ENCODE measurements at places on chromosomes 2 and 18. TPM values are rescaled to one million over a fixed set of nuclear protein-coding genes. Genes with fewer than 3 reads are reported as not detected.

The REG1B gene
- 3.8 TPM for total RNA-seq

The YIPF4 gene
- total RNA-seq: 37.0 TPM

The ANKRD23 gene
- 6.3 TPM for total RNA-seq

The SP9 gene
- not detected for total RNA-seq

The LCT gene
- total RNA-seq: 0.10 TPM

The TMEM18 gene
- total RNA-seq: 29.3 TPM

The FIGN gene
- not detected for total RNA-seq

The MAP3K19 gene
- not detected for total RNA-seq

The RMDN2 gene
- 3.4 TPM for total RNA-seq

The ARHGAP25 gene
- total RNA-seq: 48.6 TPM

The DLGAP1 gene
- not detected for total RNA-seq

DNA sequence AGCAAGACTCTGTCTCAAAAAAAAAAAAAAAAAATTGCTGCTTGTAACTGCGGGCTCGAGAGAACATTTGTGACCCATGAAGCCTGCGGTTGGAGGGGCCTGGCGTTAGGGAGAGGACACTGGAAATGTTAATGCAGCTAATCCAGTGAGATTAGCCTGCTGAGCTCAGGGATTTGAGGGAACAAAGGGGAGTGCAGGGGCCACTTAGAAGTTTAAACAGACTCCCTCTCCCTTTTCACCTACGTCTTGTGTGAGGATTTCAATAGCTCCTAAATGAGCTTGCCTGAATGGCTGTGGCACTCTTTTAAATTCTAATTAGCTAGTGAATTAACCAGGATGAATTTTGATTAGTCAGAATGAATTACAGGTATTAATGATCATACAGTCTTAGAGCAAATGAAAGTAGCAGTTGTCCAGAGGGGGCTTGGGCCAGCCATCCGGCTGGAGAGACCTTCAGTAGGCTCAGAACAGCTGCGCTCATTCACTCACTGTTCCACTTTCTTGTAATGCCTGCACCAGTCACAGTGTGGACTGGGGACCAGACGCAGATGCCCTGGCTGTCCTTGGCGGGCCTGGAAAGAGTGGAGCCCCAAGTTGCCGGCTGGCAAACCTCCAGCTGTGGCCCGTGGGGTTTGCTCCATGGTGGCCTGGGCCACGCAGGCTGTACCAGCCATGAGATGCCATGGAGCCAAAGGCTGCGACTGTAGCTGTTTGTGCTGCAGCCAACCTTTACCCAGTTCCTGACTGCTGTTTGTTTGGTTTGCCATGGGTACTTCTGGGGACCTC is 20.8 kb downstream of the LDLRAD4 start:
- DNase-seq: no peak

GRCh38 chr18:34772887-34773286 is 62.8 kb downstream of the DTNA start:
- DNase-seq: no peak

- DNase-seq: no peak
These were observed 4.1 kb downstream of the MBD2 start for GRCh38 chr18:54220406-54220805.

GRCh38 chr18:48815179-48815515 is 135.6 kb downstream of the SMAD7 start:
- no peak for DNase-seq

DNA sequence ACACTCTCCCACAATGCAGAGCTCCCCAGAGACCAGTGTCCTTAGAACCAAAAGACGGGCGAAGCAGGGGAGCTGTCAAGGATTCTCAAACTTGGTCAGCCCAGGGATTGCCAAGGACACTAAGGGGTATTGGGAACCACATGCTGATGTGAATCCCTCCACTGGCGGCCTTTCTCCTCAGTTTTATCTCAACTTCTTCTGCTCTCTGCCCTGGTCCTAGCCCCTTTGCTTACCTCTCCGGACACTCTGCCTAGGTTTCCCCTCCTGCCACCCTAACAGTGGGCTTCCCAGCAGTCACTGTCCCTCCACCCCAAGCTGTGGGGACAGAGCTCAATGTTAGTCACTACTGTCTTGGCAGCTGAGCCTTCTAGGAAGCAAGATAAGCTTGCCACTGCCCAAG is 61.1 kb downstream of the POLR1A start:
- DNase-seq: peak; percentile 0

DNA sequence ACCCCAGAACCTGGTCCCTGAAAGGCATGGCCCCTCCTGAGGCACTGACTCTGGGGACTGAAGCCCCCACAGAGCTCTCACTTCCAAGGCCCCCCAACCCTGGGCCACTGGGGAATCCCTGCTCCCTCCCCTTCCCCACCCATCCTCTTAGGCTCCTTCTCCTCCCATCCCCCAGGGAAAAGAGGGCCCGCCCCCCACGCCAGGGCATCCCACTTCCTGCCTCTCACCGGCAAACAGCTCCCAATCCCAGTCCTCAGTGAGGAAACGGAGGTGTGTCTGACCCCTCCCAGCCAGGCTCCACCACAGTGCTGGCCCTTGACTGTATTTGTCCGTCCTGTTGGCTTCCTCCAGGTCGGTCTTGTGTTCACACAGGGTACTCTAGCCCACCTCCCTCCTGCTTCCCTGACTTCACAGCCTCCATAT is 35.0 kb upstream of the PTMA start:
- no peak for DNase-seq

DNA sequence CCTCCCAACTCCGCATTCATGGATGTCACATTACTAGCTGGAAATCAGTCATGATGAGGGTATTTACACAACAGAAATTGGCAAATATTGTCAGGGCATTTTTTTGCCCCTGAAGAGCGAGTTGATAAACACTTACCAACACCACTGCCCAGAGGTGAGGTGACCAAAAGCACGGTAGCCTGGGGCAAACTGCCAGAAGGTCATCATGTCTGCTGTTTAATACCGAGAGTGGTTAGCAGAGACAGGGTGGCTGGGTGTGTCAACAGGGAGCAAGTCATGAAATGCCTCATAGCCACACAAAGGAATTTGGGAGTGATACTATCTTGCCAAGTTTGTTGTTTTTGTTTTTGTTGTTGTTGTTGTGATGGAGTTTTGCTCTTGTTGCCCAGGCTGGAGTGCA is 37.0 kb upstream of the EPC2 start:
- no peak for DNase-seq

- no peak for DNase-seq
These were observed 42.8 kb downstream of the SLC9A4 start for GRCh38 chr2:102515851-102516250.

- DNase-seq: no peak
These were observed 116.6 kb upstream of the PELI1 start for GRCh38 chr2:64260817-64261216.

All from activated T-cell treated with anti-CD3 and anti-CD28 coated beads, Interleukin-2, amount 50 U/mL, for 4 hours (primary cell).